ENCODE measurements at places on chromosomes 11 and 22.

DNA sequence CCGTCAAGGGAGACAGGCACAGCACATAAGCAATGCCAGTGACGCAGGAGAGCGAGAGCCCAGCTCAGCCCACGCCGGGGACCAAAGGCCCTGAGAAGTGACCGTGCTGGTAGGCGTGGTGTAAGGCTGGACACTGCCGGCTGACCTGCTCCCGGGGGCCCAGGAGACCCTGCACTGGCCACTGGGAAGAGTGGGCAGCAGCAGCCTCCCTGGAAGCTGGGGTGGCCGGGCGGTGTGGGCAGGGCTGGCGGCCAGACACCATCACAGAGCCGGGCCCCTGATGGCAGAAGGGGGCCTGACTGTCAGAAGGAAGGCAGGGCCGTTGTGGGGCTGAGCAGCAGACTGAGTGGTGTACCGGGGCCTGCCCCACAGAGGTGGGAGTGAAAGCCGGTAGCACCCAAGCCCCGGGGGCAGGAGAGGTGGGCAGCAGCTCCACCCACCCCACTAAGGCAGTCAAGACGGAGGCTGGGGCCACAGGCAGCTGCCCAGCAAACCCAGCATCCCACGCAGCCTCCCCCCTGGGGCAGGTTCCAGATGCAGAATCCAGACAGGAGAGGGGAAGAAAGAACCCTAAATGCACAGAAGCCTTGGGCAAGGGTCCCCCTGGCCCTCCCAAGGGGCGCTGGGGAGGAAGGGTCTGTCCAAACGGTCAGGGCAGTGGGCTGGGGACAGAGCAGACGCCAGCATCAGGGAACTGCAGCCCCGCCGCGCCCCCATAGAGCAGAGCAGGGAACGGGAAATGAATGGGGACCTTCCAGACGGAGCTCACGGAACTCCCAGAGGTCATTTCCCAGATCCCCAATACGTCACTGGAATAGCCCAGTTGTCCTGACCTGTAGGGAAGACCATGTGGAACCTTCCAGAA is 205.2 kb downstream of the BRD1 start:
- DNase-seq = no peak

DNA sequence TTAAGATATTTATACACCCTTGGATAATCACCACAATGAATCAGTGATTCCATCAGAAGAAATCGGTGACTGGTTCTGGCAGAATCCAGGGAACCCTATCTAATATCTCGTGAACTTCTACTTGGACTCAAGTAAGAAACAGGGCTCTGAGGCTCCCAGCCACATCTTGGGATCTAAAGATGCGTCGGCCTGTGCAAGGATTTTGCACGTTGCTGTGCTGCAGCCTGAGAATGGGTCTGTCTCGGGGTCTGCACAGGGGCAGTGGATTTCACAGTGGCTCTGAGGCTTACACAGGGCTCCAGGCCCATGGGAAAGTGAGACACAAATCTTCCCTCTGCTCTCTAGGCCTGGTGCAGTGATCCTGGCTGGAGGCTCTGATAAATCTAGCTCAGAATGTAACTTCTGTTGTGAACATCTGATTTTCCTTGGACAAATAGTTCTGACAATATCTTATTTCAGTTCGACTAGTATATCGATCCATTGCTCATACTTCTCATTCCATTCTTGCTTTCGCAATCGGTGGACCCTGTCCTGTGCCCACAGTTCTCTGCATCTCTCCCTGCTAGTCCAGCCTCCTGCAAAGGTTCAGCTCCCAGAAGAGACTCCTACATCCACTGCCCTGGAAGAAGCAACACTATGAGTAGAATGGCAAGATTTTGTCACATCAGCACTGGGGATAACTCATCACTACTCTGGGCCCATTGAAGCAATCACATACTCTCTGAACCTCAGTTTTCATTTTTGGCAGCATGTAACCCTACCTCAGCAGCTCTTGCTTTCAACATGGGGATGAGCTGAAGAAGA is 105.5 kb upstream of the TOP3B start:
- DNase-seq = no peak

- no peak for DNase-seq
Observed at GRCh38 chr11:134584706-134585445, 172.8 kb upstream of the B3GAT1 start.

DNA sequence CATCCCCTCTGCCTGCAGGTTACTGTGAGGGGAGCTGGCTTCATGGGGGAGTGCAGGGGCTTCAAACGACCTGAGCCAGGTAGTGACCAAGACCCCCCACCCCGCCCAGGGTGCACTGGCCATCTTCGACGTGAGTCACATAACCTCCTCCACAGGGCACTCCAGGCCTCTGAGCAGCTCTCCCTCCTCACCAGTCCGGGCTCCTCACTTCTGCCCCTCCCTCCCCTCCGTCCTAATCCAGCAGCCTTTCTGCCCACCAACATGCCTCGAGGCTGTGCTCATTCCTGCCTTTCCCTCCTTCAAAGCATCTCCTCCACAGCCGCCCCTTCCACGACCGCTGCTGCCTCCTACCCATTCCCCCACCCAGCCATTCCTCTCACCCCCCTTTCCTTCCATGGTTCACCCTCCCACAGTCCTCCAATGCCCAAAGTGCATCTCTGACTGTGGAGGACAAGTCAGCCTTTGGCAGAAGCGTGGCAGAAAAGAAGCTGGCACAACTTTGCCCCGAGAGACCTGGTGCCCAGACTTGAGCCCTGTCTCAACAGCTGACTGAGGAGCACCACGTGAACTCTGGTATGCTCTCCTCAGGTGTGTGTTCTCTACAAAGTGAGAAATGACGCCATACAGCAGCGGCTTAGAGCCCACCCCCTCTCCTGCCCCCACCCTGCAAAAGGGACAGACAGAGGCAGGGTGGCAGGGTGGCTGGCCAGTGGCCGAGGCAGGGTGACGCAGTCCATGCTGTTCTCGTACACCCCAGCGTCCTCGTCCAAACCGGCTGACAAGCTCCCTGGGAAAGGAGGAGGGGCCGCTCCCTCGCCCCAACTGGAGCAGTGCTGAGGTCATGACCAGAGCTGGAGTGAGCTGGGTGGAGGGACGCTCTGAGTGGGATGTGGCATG is 30.4 kb downstream of the OPCML start:
- no peak for DNase-seq

DNA sequence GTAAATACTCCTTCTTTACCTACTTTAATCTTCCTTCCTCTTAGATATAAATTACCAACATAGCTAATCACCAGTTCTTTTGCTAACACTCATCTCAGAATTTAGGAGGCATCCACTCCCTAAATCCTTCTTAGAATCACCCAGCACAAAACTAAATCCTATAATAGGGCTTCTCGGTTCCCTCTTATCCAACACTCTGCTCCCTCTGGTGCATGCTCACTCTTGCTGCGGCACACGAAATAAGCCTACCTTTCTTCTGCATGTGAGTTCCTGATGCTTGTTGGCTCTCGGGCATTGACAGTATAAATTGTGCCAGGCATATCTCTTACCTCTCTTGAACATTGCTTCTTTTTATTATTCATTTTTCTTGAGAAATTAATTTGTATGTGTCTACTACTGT is 61.0 kb downstream of the OR5AK2 start:
- no peak for DNase-seq
